ENCODE measurements at places on chromosomes 7 and 10.

DNA sequence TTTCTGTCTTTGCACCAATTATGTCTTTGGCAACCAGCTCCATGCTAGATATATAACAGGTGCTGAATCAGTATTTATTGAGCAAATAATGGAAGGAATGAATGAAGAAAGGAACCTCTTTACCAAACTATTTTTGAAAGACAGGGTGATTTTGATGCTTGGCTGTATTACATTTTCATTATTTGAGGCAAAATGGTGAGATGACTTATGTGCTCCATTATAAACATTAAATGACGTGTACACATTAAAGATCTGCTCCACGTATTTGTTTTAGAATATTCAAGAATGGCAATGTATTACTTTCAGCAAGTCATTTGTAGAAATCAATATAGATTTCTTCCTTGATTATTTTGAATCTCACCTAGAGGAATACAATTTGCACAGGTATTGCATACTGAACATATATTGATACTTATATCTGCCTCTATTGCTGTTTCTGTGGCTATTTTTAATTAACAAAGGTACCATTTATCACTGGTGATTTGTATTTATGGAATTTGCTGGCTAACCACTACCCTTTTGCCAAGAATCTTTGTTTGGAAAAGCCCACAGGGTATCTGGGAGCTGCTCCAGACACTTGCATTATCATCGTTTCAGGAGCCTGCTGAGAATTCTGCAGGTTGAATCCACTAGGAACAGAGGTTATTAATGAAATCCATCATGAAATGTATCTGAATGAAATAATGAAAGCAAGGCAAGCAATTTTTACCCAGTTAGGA is 92.2 kb downstream of the SEMA3C start:
- no peak for DNase-seq

DNA sequence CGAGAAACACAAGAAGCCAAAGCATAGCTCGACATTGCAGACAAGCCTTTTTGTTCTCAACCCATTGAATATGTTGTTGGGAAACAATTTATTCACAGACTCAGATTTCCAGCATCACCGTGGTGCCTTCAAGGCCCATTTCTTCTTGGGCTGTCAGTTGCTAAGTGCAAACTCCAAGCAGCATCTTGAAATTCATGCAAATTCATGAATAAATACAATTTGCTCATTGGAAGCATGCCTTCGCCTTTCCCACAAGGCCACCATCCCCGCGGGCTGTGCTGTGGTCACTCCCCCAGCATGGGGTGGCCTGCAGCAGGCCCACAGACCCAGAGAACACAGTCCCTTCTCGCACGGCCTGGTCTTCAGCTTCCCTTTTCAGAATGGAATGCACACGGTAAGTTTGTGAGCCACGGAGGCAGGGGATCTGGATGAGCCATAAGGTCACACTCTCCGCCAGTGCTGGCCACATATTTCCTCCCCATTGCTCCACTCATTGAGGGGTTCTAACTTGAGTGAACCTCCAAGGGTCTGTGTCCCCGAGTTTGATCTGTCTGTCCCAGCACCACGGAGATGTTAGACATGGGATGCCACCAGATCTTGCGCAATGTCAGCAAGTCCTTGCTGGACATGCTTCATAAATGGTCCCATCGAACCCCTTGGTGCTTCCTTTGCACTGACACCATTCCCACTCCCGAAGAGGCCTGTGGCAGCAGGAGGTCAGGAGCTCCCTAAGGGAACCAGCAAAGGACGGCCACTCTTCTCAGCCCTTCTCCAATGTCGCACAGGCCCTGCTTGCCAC is 109.5 kb downstream of the GFRA1 start:
- no peak for DNase-seq

GRCh38 chr10:44972874-44973306 is 5.7 kb downstream of the DEPP1 start:
- DNase-seq = no peak

GRCh38 chr7:23238983-23239652 is 7.5 kb upstream of the GPNMB start:
- DNase-seq = no peak

DNA sequence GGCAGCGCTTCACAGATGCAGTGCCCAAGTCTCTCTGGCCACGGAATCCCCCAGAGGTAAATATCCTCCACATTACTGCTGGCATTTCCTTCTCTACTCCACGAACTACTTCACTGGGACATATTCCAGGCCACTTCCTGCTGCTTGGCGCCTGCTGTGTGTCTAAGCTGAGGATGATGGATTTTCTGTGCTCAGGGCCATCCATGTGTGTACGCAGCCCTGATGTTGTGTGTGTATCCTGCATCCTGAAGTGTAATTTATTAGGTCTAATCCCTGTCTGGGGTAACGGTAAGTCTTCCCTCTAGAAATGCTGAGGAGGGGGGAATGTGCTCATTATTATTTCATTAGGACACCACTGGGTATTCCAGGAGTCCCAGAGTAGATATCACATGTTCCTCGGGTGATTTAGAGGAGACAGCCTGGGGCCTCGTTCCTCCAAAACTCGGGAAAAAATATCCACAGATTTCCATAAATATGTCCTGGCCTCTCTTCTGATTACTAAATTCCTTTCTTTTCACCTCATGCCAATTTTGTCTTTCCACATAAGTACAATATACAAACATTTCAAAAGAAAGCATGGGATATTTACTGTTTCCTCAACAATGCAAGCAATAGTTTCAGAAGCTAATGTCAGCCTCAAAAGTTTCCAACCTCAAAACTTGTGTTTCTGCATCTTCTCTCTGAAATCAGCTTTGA is 25.5 kb upstream of the HABP2 start:
- DNase-seq = no peak

GRCh38 chr7:64494912-64495461 is 67.9 kb downstream of the ZNF680 start:
- DNase-seq = no peak

DNA sequence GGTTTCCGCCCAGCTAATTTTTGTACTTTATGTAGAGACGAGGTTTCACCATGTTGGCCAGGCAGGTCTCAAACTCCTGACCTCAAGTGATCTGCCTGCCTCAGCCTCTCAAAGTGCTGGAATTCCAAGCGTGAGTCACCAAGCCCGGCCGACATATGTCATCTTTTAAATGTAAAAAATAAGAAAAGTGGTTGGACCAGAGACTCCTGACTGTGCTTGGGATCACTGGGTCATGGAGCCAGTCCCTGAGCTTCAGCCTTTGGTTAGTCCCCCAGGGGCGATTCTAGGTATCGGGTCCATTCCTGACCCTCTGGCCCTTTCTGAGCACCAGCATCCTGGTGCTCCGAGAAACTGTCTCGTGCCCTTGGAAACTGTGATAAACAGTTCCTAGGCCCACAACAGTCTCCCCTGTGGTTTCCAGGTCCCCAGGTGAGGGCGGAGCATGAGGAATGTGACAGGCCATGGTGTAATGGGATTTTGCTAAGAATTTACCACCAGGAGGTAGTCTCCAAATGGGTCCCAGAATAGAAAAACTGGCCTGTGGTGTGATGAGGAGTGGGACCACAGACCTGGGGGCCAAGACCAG is 32.8 kb downstream of the UBTD1 start:
- no peak for DNase-seq

GRCh38 chr10:65622608-65623007 is 1303.2 kb upstream of the LRRTM3 start:
- no peak for DNase-seq

DNA sequence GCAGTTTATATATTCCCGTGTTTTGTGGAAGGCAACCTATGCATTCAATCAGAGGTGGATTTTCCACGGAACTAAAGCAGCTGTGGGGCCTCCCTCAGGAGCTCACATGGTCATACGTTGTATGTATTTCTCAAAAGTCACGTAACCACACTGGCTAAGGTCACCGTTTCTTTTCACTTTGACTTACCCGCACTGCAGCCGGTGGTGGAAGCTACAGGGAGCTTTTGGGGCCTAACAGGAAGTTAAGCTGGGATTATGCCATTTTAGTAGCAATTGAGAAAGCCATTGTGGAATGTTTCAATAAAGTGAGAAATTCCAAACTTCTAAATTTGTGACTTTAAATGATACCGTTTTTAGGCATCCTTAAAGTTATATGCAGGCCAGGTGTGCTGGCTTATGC is 111.2 kb upstream of the KLF6 start:
- DNase-seq = no peak

- no peak for DNase-seq
These were observed 12.9 kb upstream of the ZMIZ1 start for GRCh38 chr10:79055892-79056291.

- DNase-seq = no peak
These were observed 103.9 kb downstream of the PLCE1 start for GRCh38 chr10:94097656-94098055.

DNA sequence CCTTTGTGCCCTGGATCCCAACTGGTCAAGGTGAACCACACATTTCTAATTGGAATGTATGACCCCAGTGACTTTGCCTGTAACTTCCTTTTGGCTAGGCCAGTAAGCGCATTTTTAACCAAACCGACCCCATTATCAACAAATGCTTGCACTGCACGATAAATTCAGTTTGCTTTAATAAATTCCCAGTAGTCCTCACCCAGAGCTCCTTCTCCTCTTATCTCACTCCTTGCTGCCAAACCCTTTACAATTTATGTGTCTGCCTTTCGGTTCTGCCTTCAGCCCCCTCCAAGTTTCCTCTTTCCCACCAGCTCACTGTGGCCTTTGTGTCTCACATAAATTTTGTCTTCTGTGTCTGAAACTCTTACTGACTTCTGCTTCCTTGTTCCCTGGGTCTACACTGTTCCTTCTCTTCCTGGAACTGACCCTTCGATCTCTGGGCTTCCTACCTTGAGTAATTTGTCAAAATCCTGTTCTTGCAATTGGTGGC is 59.0 kb downstream of the TBXAS1 start:
- no peak for DNase-seq

- DNase-seq = no peak
These were observed 22.3 kb downstream of the COX15 start for GRCh38 chr10:99709480-99710229.

DNA sequence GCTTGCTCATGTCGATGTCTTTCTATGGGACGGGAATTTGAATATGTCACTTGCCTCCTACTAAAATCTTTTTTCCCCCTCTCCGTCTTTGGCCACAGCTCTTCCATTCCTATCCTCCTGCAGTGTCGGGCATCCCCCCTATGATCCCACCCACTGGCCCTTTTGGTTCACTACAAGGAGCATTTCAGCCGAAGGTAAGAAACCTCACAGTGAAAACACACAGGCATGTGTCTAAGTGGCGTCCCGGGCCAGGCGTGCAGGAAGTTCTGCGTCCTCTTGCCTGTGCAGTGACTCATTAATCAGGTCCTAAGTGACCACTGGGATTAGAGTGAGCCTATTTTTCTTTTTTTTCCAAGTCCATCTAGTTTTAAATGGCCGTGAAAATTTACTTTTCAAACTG is 360.5 kb upstream of the GALNT17 start:
- DNase-seq = no peak

DNA sequence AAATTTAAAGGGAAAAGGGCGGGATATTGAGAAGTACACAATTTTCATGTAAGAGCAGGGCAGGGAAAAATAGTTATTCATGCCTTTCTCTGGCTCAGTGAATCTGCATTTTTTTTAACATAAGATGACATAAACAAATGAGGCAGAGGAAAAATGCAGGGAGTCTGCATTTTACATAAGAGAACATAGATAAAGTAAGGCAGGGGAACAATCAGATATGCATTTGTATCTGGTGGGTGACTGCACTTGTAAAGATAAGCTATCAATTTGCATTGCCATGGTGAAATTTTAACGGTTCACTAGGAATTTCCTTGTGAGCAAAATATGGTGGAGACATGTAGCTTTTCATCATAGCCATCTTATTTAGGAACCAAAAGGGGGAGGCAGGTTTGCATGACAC is 33.5 kb downstream of the ALOX5 start:
- DNase-seq = no peak

GRCh38 chr7:21345361-21345760 is 82.5 kb upstream of the SP4 start:
- DNase-seq = no peak

DNA sequence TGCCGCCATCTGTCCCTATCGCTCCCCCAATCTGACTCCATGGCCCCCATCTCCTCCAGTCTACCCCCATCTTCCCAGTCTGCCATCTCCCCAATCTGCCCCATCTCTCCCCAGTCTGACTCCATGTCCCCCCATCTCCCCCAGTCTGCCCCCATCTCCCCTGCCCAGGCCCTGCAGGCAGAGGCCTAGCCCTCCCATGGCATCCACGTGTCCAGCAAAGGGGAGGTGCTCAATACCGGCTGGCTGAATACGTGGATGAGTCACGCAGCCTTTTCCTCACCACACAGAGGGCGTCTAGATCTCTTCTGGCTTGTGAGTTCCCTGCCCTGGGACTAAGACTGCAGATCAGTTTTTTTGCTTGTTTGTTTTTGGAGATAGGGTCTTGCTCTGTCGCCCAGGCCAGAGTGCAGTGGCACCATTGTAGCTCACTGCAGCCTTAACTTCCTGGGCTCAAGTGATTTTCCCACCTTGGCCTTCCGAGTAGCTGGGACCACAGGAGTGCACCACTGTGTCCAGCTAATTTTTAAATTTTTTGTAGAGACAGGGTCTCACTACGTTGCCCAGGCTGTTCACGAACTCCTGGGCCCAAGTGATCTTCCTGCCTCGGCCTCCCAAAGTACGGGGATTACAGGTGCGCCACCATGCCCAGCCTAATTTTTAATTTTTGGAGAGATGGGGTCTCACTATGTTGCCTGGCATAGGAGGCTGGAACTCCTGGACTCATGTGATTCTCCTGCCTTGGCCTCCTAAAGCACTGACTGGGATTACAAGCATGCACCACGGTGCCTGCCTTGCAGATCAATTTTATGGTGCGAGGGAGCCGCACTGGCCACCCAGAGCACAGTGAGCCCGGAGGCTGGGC is 15.3 kb upstream of the GPR146 start:
- peak; percentile 75 for DNase-seq

DNA sequence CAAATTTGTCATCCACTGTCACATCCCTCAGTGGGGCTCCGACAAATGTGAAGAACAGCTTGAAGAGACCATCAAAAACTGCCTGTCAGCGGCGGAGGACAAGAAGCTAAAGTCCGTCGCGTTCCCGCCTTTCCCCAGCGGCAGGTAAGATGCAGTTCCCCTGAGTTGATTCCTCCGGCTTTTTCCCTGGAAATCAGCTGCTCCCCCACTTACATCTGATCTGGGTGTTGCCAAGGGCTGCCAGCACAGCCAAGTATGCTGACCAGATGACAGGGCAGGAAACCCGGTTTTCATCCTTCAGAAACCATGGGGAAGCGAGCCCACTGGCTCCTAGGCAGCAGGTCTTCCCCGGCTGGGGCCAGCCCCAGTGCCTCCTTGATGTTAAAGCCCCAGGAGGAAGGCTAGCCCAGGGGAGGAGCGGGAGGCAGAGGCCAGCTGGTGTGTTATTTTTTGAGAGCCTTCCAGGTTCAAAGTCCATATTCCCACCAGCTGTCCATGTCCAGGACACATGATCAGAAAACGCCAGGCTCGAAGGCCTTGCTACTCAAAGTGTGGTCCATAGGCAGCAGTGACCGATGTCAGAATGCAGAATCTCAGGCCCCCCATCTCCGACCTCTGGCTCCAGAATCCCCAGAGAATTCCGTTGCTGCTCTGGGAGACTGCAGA is 23.4 kb downstream of the AIFM2 start:
- no peak for DNase-seq

DNA sequence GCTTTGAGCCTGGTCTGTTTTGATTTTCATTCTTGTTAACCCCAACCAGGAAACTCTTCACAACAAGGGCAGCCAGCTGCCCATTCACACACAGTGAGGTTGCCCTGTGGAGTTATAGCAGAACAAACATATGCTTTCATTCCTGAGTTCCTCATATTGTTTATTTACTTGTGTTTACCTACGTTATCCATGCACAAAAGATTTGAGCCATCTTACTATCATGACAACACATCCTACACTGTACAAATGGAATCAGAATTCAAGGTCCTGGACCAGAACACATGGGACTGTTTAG is 21.7 kb upstream of the BMPER start:
- DNase-seq = no peak

- no peak for DNase-seq
These were observed 129.8 kb downstream of the AOAH start for GRCh38 chr7:36594445-36594844.

Data from CD4-positive, alpha-beta T cell treated with Interleukin-6 for 4 hours (primary cell).